ENCODE measurements at places on chromosomes 4 and X. TPM values are rescaled to one million over a fixed set of nuclear protein-coding genes. Genes with fewer than 3 reads are reported as not detected.
A peak's percentile ranks its signal among the peaks of the same experiment; 100 is the strongest.

GRCh38 chr4:181143250-181143854 lies 1099.8 kb upstream of the TENM3 start:
- DNase-seq, result peak; percentile 74
- no peak overlapping the region for H3K27ac ChIP-seq
- no peaks in the 10 kb centered on the region for H3K4me1 ChIP-seq
- H3K27me3 ChIP-seq, result no peaks in the 10 kb centered on the region

DNA sequence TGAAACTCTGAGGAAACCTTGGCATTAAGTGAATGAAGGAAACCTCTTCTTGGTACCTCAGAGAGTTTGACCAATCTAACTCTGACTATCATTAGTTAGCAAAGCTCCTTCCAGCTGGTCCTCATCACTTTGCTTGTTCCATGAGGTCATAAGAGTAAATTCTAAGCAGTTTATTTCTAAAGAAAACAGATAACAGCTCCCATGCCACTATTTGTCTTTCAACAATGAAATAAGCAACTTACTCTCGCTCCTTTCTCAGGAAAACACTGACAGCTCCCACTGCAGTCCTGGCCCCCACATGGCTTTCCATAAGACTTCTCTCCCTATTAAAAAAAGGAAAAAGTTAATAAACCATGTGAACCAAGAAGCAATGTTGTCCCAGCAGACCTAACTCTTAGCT lies 127.7 kb downstream of the COL4A6 start:
- no peak for DNase-seq
- no peaks in the 10 kb centered on the region for H3K4me1 ChIP-seq
- no peak overlapping the region for H3K4me3 ChIP-seq
- no peaks in the 10 kb centered on the region for H3K36me3 ChIP-seq
- H3K27ac ChIP-seq, result no peak overlapping the region
- no peaks in the 10 kb centered on the region for H3K27me3 ChIP-seq

- no peaks in the 10 kb centered on the region for H3K36me3 ChIP-seq
- no peaks in the 10 kb centered on the region for H3K27me3 ChIP-seq
- no peak overlapping the region for H3K4me3 ChIP-seq
Measured at GRCh38 chr4:54373718-54374210, 144.7 kb downstream of the PDGFRA start.

DNA sequence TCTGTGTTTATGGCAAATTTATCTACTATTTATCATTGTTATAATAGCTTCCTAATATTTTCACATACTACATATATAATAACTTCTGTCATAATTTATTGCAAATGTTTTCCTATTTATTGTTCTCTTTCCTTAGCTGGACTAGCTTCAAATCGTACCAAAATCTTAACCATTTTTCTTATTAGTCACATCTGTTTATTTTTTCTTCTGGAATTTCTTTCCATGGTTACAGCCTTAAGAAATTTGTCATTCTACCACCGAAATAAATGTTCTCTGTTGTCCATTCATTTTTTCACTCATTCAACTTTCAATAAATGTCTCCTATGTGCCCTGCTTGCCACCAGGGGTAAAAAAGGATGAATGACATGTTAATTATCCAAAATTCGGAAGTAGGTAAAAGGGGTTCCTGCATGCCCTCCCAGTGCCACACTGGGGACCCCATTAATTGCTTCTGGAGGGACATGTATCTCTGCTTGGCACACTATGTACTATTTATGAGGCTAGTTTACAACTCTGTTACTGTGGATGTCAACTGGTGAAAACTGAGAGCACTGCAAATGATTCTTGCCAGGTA lies 182.1 kb downstream of the SH3KBP1 start:
- DNase-seq, result no peak
- H3K27me3 ChIP-seq, result no peaks in the 10 kb centered on the region
- H3K27ac ChIP-seq, result no peak overlapping the region

DNA sequence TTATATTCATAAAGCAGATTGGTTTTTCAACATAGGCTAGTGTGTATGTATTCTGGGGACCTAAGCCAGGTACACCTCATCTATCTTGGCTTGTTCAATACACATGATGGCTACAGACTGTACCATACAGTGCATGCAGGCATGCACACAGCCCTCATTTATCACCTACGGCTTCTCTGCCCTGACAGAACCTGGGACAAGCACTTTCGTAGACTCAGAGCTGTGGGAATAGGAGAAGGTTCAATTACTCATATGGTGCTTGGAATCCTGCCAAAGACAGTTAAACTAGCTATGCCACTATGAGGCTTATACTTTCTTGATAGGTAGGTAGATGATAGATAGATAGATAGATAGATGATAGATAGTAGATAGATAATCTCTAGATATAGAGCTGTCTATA lies 457.2 kb downstream of the GALNTL6 start:
- no peak for DNase-seq
- H3K4me1 ChIP-seq, result no peaks in the 10 kb centered on the region
- H3K27me3 ChIP-seq, result no peaks in the 10 kb centered on the region

GRCh38 chr4:7852568-7853185 lies 87.0 kb downstream of the AFAP1 start:
- H3K4me3 ChIP-seq, result no peak overlapping the region
- no peak for DNase-seq

- H3K27me3 ChIP-seq, result no peaks in the 10 kb centered on the region
- DNase-seq, result no peak
- H3K27ac ChIP-seq, result peak overlapping the region; percentile 98
- no peaks in the 10 kb centered on the region for H3K36me3 ChIP-seq
- H3K4me3 ChIP-seq, result peak overlapping the region; percentile 70
Measured at GRCh38 chrX:56564164-56564885, 898 bp downstream of the UBQLN2 start.

DNA sequence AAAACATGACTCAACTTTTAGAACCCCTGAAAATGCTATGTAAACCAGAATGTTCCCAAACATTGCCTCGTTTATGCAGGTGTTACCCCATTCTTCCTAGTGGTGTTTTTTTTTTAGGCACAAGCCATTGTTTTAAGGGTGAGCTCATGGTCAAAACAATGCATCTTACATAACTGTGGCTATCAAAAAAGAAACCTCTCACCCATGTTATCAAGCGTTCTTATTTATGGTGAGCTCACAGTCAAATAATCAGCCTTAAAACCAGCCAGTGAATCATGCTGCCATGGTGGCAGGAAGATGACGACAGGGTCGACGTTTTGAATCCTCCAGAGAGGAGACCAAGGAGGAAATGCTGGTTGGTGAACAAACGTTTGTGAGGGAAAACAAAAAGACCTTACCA lies 195.2 kb downstream of the KDR start:
- H3K27me3 ChIP-seq, result no peaks in the 10 kb centered on the region
- H3K36me3 ChIP-seq, result no peaks in the 10 kb centered on the region
- no peak for DNase-seq
- H3K27ac ChIP-seq, result no peak overlapping the region
- H3K4me3 ChIP-seq, result no peak overlapping the region

Gene EFHC2
- 2.5 TPM for total RNA-seq

GRCh38 chr4:89488736-89489135 lies 181.1 kb upstream of the GPRIN3 start:
- H3K27me3 ChIP-seq, result no peaks in the 10 kb centered on the region
- no peaks in the 10 kb centered on the region for H3K36me3 ChIP-seq
- no peak for DNase-seq
- no peak overlapping the region for H3K27ac ChIP-seq
- no peak overlapping the region for H3K4me3 ChIP-seq
- H3K4me1 ChIP-seq, result no peaks in the 10 kb centered on the region

Gene TMPRSS11B
- not detected for total RNA-seq

- H3K4me3 ChIP-seq, result no peak overlapping the region
- no peaks in the 10 kb centered on the region for H3K4me1 ChIP-seq
- no peaks in the 10 kb centered on the region for H3K36me3 ChIP-seq
- DNase-seq, result no peak
- H3K27me3 ChIP-seq, result no peaks in the 10 kb centered on the region
- no peak overlapping the region for H3K27ac ChIP-seq
Measured at GRCh38 chrX:17403189-17403691, 28.2 kb downstream of the NHS start.

Gene ZNF81
- 10.3 TPM for total RNA-seq

Gene CACNA1F
- 1.4 TPM for total RNA-seq

DNA sequence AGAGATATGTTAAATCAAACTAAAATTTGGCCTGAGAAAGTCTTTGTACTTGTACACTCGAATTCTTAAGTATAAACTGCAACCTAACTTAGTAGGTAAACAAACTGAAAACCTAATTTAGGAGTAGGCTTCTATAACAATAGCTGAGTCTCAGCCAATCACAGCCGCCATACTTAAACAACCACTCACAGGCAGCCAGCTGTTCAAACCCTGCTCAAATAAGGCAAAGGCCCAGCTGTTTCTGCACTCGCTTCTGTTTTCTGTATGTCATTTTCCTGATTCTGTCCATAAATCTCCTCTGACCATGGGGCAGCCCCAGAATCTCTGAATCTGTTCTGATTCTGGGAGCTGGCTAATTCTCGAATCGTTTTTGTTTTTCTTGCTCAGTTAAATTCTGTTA lies 7.8 kb upstream of the PLS3 start:
- no peaks in the 10 kb centered on the region for H3K27me3 ChIP-seq
- no peaks in the 10 kb centered on the region for H3K36me3 ChIP-seq
- no peak for DNase-seq
- H3K4me1 ChIP-seq, result no peaks in the 10 kb centered on the region
- no peak overlapping the region for H3K4me3 ChIP-seq
- no peak overlapping the region for H3K27ac ChIP-seq

DNA sequence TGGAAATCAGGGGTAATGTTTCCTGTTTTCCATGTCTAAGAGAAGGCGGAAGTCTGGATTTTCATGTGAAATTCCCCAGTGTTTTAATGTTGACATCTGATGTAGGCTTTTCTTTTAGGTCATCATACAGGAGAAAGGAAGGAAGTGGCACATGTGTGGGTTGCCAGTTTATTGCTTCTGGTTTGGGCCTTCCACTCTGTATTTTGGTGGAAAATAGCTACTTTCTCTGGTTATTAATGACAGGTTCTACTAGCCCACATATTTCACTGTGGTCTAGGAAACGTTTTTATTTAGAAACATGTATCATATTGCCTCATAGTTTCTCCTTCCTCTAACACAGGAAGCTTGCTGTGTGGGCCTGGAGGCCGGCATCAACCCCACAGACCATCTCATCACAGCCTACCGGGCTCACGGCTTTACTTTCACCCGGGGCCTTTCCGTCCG lies 7.2 kb downstream of the PDHA1 start:
- no peak overlapping the region for H3K27ac ChIP-seq
- H3K36me3 ChIP-seq, result peaks cover 64% of the 10 kb centered on the region
- H3K27me3 ChIP-seq, result no peaks in the 10 kb centered on the region

GRCh38 chrX:67545893-67546495 lies 2.2 kb downstream of the AR start:
- peak overlapping the region; percentile 50 for H3K4me3 ChIP-seq
- no peaks in the 10 kb centered on the region for H3K4me1 ChIP-seq
- peak; percentile 48 for DNase-seq
- H3K27ac ChIP-seq, result no peak overlapping the region
- H3K36me3 ChIP-seq, result no peaks in the 10 kb centered on the region

DNA sequence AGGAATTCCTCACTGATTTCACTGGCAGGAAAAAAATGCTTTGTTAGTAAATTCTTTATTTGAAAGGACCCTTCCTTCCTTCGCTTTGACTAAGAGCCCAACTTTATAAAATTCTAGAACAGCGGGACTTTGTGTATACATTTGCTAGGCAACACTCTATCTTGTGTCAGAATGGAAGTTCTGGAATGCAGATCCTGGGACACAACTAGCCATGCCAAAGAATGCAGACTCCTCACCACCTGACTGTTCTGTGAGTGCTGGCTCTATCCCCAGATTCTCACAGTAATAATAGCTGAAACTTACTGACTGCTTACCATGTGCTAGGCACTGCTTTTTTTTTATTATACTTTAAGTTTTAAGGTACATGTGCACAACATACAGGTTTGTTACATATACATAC lies 73.3 kb upstream of the ZDHHC15 start:
- no peak overlapping the region for H3K27ac ChIP-seq
- no peaks in the 10 kb centered on the region for H3K27me3 ChIP-seq
- H3K4me3 ChIP-seq, result no peak overlapping the region
- DNase-seq, result no peak

DNA sequence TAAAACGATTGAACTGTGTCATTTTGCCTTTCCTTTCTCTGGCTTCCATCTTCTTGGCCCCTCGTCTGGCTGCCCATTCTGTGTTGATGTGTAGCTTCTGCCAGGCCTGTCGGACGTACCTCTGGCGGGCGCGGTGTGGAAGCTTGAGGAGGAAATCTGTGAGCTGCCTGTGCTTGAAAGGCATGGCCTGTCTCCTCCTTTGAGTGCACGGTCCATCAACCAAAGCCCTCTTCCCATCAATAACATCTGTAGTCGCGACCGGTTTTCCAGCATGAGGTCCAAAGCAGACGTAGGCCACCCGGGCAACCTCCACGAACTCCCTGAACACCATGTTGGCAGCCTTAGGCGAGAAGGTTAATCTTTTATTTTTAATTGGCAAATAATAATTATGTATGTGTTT lies 202.7 kb downstream of the CRLF2 start:
- no peaks in the 10 kb centered on the region for H3K4me1 ChIP-seq
- no peak for DNase-seq
- H3K36me3 ChIP-seq, result no peaks in the 10 kb centered on the region
- no peak overlapping the region for H3K27ac ChIP-seq
- no peak overlapping the region for H3K4me3 ChIP-seq

DNA sequence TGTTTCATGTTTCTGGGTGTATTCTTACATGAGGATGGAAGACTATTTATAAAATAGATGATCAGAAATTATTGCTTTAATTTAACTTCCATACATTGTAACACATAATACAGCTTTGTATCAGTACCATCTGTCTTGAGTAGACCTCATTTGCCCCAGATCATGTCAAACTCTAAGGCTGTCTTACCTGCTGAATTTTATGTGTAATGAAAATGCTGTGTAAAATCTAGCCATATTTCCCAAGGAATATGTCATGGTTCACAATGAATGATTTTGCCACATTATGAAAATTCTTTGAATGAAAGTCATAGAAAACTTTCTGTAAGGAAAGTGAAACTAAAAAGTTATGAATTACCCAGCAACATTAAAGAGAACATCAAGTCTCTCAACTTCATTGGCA lies 7.4 kb downstream of the BDH2 start:
- no peak overlapping the region for H3K4me3 ChIP-seq
- no peak overlapping the region for H3K27ac ChIP-seq
- H3K4me1 ChIP-seq, result peaks cover 1% of the 10 kb centered on the region
- H3K27me3 ChIP-seq, result no peaks in the 10 kb centered on the region

DNA sequence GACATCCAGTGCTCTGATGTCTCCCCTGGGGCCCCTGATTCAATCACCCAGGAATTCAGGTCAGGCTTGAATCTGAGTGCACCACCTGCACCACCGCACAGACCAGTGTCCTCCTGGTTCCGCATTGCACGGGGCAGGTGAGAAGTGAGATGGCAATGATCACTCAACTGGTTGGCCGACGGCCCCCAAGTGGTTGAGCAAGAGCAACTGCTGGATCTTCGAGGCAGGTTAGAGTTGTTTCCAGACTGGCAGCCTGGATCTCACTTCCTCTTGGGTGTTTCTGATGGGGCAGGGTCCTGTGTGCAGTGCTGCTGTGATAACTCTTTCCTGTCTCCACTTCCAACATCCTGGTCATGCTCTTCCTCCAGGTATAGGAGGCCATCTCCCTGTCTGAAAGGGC lies 50.4 kb downstream of the C4orf50 start:
- H3K4me3 ChIP-seq, result no peak overlapping the region
- DNase-seq, result no peak
- H3K4me1 ChIP-seq, result no peaks in the 10 kb centered on the region

Data from lower lobe of right lung (tissue), 2 donors.